PC-3 (cell line): ENCODE measurements at places on chromosomes 1 and 21.

- DNase-seq: peak; percentile 54
Measured at GRCh38 chr1:26357121-26357602, 3.2 kb upstream of the CRYBG2 start.

DNA sequence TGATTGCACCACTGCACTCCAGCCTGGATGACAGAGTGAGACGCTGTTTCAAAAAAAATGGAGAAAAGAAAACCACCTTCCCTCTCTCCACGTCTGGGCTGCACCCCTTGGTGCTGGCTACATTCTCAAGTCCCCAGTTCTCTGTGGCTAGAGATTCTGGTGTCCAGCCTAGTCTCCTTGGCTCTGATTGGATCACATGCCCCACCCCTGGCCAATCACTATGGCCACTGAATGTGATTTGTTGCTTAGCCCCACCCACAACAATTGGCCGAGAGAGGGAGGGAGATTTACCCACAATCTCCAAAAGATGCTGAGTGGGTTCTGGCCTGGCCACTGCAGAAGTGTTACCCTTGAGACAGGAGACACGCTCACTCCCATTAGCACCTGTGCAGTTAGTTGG, 39.4 kb downstream of the FHAD1 start:
- DNase-seq: no peak

GRCh38 chr1:153941826-153942725, 4.4 kb downstream of the DENND4B start:
- DNase-seq: no peak

DNA sequence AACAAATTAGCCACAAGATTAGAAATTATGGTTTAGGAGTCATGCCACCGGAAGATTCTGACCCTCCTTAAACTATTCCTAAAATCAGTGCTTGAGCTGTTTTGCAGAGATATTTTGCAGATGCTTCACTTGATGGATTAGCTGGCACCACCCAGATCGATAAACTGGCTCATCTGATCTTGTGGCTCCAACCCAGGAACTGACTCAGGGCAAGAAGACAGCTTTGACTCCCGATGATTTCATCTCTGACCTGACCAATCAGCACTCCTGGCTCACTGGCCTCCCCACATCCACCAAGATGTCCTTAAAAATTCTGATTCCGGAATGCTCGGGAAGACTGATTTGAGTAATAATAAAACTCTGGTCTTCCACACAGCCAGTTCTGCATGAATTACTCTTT, 221.6 kb downstream of the RHOU start:
- no peak for DNase-seq

DNA sequence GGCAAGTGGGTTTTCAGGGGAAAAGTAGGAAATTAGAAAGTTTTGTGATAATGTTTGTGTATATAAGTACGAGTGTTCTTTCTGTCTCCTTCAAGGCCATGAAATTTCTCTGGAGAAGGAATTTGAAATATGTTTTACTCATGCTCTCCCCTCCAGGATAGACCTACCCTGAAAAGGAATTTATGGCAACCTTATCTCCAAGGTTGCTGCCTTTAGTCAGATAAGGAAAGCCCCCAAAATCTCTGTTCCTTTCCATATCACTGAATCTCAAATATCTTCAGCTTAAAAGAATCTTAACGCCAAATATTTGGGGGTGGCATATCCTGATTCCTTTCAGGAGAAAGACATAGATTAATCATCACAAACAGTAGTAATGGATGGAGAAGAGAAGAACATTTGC, 499 bp upstream of the C4BPB start:
- no peak for DNase-seq

GRCh38 chr1:41277371-41277975, 35.4 kb upstream of the SCMH1 start:
- DNase-seq: no peak

DNA sequence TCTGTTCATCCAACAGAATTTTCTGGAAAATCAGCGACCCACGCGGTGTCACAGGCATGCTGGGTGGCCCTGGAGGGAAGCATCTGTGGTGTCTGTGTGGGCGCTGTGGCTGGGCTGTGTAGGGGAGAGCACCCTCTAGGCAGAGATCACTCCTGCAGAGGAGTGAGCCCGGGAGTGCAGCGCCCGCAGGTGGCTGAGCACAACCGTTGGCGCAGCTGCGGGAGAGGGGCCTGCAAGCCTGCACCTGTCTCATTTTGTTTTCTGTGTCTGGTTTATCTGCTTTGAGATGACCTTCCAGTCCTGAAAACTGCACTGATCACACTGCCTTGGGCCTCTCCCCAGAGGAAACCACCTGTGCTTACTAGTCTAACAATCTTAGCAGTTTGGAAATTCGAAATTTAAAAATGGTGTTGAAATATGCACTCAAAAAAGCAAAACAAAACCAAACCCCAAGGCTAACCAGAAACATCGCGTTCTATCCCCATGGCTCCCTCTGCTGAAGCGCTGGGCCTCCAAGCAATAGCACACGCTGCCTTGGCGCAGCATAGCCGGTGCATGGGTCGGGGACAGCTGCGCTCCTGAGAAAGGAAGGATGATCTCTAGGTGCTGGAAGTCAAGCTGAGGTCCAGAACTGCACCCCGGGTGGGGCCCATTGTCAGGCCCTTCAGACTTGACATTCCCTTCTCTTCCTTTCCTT, 4.8 kb downstream of the FAM3B start:
- DNase-seq: no peak

DNA sequence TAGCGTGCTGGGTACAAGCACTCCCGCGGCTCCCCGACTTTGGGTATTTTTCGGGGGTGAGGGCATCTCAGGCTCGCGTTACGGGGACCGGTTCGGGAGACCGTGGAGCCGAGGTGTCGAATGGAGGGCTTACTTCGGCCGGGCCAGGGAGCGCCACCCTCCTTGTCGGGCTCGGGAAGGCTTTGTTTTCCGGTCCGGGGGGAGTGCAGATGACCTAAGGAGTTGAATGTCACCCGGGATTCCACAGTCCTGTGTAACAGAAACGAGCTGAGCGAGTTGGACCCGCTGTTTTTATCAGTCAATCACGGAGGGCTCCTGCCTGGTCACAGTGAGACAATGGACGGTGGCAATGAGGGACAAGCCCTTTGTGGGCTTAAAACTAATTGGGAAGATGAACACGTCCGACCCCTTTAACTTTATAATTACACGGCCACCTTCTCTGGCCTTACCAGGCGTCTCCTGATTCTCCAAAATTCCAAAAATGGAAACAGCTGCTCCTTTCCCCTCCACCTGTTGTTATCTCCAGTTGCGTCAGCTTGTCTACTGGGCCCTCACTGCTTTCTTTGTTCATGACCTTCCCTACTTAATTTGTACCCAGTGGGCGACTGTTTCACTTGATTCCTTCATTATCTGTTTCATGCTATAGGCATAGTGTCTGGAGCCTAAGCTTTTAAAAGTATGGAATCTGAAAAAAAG, 929 bp upstream of the TRIM45 start:
- no peak for DNase-seq

DNA sequence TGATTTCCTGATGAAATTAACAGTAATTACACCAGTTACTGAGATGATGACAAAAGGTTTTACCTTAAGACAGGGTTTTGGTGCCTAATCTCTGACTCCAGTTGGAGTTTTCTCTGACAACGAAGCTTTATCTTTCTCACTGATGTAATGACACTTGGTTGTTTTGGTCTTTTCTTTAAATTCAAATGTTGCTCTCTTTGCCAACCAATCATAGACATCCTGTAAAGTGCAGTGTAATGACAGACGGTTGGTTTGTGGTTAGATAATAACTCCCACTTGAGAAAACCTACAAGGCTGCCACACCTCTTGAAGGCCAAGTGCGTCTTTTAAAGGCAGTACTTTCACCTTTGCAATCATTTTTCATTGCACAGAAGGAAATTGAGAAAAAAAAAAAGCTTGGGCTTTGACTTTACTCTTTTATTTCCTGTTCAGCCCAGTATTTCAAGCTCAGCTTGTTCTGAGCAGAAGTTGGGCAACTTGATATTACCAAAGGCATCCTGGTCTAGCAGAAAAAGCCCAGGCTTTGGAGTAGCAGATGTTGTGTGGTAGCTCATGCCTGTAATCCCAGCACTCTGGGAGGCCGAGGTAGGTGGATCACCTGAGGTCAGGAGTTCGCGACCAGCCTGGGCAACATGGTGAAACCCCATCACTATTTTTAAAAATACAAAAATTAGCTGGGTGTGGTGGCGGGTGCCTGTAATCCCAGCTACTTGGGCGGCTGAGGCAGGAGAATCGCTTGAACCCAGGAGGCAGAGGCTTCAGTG, 14.9 kb downstream of the PDIK1L start:
- peak; percentile 92 for DNase-seq

- no peak for DNase-seq
Measured at GRCh38 chr1:93537924-93538323, 90.0 kb downstream of the FNBP1L start.

DNA sequence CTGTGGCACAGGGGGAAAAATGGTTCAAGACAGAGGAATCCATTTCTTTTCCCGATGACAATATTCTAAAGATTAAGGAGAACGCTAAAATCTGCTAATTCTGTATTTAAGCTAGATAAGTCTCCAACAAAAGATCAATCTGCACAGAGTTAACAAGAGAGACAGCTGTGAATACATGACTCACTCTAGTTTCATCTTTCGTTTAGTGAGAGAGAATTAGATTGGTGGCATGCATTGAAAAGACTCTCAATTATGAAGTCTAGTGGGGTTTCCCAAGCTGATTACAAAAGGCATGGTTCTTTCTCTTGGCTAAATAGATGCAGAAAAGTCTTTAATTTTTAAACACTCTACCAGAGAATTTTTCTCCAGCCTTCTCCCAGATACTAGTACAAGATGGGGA, 34.4 kb downstream of the CAPN9 start:
- peak; percentile 22 for DNase-seq

GRCh38 chr21:46622226-46622625, 13.2 kb upstream of the PRMT2 start:
- no peak for DNase-seq

GRCh38 chr1:177145106-177146070, 19.1 kb downstream of the ASTN1 start:
- DNase-seq: no peak

- no peak for DNase-seq
Measured at GRCh38 chr1:201381130-201381529, 3.6 kb upstream of the TNNT2 start.

DNA sequence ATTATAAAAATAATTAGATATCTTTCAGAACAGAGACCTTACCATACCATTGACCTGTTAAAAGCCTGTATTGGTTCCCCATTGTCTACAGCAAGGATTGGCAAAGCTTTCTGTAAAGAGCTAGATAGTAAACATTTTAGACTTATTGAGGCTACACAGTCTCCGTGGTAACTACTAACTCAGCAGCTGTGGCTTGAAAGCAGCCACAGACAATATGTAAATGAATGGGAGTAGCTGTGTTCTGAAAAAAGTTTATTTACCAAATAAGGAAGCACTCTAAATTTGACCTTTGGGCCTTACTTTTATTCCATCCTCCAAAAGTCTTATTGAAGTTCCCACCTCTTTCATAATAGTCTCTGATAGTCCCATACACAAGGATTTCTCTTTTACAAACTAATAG, 39.7 kb downstream of the NUP210L start:
- DNase-seq: no peak

GRCh38 chr1:210248341-210248740, 15.7 kb downstream of the SERTAD4 start:
- peak; percentile 23 for DNase-seq

DNA sequence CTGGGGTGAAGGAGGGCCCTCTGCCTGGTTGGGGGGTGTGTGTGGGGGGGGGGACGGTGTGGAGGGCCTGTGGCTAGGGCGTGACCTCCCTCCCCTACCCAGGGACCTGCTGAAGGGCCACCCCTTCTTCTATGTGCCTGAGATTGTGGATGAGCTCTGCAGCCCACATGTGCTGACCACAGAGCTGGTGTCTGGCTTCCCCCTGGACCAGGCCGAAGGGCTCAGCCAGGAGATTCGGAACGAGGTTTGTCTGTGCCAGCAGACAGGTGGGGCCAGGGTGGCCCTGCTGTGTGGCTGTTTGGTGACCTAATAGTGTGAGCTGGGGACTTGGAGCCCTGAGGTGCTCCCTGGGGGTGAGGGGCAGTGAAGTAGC, 43.9 kb downstream of the COQ8A start:
- DNase-seq: no peak

- peak; percentile 80 for DNase-seq
Measured at GRCh38 chr1:78440381-78440793, 50.4 kb upstream of the PTGFR start.

GRCh38 chr21:36709030-36709867, 10.3 kb downstream of the SIM2 start:
- DNase-seq: no peak

DNA sequence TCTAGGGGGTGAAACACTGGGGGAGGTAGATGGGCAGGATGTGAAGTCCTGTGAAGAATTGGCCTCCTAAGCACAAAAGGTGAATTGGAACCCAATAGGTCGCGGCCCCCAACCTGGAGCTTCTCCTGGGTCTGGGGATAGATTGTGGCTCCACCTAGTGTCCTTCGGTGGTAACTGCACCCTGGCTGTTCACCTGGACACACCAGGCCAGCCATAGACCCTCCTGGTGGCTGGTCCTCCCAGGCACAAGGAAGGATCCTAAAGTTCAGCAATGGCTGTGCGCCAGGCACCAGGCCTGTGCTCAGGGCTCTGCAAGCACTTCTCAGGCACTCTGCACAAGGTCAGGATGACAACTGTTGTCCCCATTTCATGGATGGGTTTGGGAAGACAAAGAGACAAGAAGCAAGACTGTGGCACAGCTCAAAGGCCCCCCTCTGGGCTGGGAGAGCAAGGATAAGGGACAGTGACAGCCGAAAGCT, 13.5 kb downstream of the ESPN start:
- peak; percentile 92 for DNase-seq
